Activated T-cell treated with anti-CD3 and anti-CD28 coated beads for 24 hours (primary cell): ENCODE measurements at places on chromosomes 2 and 18.
A peak's percentile ranks its signal among the peaks of the same experiment; 100 is the strongest.

GRCh38 chr2:181788897-181789555, 102.5 kb upstream of the ITPRID2 start:
- DNase-seq, result no peak

- no peak for DNase-seq
These were observed 337.4 kb upstream of the SLC14A2 start for GRCh38 chr18:45277908-45278307.

GRCh38 chr2:86764661-86765309, 25.9 kb downstream of the CD8A start:
- DNase-seq, result peak; percentile 41

GRCh38 chr18:9803063-9803697, 82.6 kb upstream of the TXNDC2 start:
- no peak for DNase-seq

DNA sequence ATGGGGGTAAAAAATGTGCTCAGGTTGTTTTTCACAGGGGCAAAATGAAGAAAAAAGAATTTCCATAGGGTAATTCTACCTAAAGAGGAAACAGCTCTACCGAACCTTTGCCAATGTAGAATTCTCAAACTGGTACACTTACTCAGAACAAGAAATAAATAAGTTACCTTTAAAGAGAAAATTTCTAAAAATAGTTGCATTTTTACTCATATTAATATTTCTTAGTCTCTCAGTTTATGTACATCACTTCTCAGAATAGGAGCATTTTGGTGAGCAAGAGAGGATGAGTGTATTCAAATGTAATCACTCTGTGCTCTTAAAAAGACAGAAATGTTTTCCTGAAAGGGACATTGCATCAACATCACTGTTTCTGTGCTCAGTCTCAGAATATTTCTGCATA, 574.7 kb upstream of the SLC8A1 start:
- DNase-seq, result no peak

DNA sequence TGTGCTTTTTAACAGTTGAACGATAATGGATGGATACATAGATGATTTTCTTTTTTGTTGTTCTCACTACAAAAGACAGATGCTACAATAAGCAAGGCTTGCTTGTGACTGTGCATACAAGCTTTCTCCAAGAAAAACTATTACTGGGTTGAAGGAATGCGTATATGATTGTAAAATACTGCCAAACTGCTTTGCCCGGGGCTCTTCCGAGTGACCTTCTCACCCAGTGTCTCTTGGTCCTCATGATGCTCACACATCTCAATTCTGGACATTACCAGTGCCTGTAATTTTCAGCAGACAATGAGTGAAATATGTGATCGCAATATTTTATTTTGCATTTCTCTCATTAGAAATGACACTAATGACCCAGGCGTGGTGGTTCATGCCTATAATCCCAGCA, 35.9 kb downstream of the INPP5D start:
- no peak for DNase-seq

- no peak for DNase-seq
These were observed 63.5 kb upstream of the ARL5A start for GRCh38 chr2:151891566-151892194.

GRCh38 chr2:80670763-80671162, 366.2 kb upstream of the LRRTM1 start:
- no peak for DNase-seq

DNA sequence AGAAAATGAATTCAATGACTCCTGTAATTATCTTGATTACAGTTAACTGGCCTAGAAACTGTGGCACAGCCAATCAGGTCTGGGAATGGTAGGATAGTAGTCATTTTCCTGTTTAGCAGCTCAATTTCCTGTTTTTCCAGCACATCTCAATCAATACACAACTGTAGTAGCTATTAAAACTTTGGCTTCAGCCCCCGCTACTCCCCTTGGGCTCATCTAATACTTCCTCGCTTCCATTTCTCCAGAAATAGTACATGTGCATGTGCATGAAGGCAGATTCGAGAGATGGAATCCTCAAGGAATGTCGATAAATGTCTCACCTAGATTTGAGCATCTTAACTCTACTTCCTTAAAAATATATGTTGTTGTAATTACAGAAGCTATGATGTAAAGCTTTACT, 9.7 kb downstream of the COBLL1 start:
- DNase-seq, result no peak

DNA sequence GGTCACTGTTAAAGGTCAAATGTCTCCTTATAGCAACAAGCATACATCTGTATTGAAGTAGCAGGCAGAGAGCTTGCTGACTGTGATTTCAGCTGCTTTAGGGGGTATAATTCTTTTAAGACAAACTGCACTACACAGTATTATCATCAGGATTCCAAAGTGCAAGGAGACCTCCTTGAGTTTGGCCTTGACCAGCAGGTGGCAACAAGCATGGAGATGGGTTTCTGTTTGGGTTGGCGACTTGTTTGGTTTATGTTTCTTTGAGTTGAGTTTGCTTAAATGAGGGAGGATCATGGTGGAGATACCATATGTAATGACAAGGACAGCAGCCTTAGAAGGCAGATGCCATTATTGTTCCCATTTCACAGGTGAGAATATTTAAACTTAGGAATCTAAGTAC, 681.0 kb upstream of the ID2 start:
- no peak for DNase-seq

- no peak for DNase-seq
These were observed 204.2 kb downstream of the TPGS2 start for GRCh38 chr18:36624451-36625167.

GRCh38 chr2:240987588-240987987, 10.8 kb upstream of the SNED1 start:
- no peak for DNase-seq

DNA sequence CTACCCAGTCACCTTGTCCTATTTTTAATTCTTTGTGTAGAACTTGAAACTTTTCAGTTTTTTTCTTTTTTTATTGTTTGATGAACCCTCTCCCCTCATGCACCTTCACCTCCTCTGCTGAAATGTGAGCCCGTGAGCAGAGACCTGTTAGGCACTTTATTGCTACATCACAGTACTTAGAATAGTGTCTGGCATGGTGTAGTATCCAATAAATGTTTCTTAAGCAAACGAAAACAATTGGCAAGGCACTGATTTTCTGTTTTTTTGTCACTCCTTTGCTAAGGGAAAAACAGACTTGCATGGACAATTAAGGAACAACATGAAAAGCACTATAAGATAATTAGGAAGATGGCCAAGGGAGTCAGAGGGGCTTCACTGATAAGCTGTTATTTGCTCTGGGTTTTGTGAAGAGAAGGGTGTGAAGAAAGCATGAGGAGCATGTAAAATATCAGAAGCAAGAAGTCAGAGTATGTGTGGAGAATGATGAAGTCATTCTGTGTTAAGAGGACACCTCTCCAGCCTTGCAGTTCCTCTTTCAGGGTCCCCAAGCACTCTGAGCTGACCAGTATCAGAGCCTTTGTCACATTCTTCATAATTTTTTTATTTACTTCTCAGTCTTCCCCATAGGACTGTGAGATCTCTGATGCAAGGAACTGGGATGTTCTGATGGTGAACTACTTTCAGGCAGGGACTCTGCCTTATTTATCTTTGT, 99.7 kb upstream of the CAVIN2 start:
- DNase-seq, result no peak

DNA sequence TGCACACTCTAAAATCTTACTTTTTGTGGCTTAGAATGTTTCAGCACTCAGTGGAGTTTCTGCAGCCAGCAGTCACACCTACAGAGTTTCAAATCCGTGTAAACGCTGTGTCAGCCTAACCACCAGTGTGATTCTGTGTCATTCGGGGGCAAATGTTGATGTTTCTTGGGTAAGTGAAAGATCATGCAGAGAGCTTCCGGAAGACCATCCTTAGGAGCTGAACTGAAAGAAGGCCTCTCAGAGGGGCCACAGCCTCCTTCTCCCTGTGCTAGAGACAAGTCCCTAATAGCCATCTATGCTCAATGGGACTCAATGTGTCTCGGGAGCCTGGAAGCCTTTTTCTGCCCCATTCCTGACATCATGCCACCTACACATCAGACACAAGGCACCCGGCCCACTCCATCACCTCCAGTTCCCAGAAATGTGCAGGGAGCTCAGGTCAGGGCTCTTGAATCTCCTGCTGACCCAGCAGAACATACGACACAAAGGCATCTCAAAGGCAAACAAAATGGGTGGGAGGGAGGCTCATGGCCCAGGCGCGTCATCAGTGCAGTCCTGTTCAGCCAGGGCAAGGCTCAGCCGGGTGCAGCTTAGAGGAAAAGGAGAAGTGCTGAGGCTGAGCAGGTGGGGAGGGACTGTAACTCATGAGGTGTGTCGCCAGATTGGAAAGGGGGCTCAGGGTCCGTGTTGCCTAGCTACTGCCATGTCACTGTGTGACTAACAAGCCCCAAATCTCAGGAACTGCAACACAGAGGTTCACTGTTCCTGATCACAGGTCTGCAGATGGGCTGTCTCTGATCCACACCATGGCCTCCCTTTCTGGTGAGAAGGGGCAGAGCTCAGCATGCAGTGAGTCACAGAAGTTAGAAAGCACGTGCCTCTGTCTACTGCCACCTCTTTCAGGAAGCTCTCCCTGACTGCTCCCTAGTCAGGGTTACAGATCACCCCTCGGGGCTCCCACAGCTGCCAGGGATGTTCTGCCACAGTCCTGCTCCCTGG, 82.0 kb downstream of the SMAD7 start:
- peak; percentile 57 for DNase-seq

GRCh38 chr2:126302043-126302442, 353.9 kb upstream of the GYPC start:
- no peak for DNase-seq
